ENCODE measurements at places on chromosomes 7 and 10.

DNA sequence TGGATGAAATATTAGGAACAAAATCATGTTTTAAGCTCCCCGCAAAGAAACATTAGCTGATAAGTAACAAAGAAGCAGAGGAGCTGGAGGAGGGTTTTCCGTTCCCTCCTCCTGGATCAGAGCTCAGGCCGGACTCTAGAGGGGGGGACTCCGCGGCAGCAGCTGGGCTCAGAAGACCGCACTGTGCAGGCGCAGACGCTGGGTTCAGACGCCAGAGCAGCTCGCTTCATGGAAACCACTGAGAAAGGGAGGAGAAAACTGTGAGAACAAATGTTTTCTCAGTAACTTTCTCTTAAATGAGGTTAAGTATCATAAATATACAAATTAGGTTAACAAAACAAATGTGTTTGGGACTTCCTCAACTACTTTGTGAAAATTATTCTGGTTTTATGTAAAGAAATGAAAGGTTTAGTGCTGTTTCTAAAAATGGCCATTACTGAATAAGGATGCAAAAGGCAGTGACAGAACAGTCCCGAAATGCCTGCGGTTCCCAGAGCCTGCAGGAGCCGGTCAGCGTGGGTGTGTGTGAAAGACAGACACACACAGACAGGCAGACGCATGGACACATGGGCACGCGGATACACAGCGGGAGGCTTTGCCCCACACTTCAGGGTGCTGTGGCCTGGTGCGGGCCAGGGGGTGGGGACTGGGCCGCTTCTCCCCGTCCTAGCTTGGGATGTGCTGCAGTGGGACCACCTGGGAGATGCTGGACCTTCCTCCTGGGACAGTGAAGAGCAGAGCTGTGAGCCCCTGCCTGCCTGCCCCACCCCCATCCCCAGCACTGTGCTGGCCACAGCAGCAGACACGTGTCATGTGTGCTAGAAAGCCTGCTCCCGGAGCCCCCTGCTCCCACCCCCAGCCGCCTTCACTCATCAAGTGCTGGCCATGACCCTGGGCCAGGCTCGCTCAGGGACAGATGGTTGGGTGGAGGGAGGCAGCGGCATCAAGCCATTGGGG is 20.3 kb upstream of the ADGRA1 start:
- no peak for DNase-seq

GRCh38 chr10:132517951-132518521 is 19.6 kb upstream of the INPP5A start:
- no peak for DNase-seq

- DNase-seq = no peak
These were observed 93.9 kb downstream of the CHN2 start for GRCh38 chr7:29288181-29289091.

- no peak for DNase-seq
These were observed 16.6 kb downstream of the YWHAG start for GRCh38 chr7:76342222-76342621.

- DNase-seq = no peak
These were observed 112.8 kb upstream of the RAB18 start for GRCh38 chr10:27391325-27391724.

DNA sequence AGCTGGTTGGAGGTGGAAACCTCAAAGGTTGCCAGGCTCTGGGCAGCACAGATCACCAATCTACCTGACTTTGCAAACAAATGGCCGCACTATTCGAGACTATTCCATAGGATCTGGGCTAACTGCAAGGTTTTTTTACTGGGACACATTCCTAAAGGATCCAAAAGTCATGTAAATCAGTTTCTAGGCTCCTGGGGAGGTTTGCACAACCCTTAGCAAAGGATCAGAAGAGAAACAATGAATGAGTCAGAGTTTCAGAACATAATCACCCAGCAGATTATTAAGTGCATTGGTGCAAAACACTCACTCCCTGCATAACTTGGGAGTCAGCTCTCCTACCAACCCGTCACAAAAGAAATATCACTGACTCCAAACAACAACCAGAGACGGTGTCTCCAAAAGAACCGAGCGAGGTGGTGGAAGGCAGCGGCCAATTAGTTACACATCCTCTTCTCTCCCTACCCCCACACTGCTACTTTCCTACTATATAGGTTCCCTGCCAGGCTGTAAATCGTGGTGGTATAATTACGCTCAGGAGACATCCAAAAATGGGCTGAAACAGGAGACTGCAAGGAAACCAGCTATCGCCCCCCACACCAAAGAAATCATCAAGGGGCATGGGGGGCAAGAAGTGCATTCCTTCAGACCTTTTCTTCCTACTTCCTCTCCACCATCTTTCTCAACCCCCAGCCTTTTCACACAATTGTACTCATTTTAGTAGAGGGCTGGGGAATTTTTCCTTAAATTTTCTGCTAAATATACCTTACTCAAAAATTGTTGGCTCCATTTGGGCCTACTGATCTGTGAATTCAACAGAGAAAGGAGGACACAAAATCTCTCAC is 3.2 kb downstream of the UBE2H start:
- no peak for DNase-seq

GRCh38 chr7:51012569-51013217 is 230.0 kb upstream of the GRB10 start:
- no peak for DNase-seq

DNA sequence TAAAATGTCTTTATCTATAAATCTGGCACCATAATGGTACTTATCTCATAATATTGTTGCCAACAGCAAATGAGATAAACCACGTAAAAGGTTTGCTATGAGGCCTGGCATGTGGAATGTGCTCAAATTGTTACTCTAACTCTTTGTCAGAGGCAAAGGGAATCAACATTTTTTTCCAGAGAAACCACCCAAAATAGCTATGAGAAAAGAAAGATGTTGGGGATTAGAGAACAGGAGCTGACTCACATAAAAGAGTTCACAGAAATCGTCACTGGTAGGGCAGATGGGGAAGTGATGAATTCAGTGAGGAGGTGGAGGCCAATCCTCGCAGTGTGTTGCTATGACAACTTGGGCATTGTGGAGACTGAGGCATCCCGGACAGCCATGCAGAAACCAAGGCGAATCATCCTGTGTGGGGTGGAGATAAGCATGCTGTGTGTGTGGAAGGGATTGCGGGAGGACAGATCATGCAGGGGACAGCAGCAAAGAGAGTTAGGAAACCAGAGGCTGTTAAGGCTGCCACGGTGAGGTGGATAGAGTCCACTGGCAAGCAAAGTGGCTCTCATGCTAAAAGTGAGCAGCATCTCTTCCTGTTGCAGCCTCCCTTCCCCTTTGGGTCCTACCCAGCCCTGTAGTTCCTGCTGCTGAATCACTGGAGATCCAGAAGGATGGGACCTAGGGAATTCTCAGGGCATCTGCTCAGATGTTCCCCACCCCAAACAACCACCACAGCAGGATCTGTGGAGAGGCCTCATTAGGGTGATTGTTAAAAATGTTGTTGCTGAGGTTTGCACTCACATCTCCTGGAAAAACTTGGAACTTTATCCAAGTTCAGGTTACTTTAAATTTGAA is 103.9 kb downstream of the CUBN start:
- no peak for DNase-seq

GRCh38 chr7:1749351-1749863 is 79.3 kb downstream of the ELFN1 start:
- DNase-seq = no peak

GRCh38 chr7:144936314-144936713 is 100.5 kb upstream of the TPK1 start:
- no peak for DNase-seq

- no peak for DNase-seq
These were observed 347.2 kb upstream of the TPK1 start for GRCh38 chr7:145183069-145183468.

- DNase-seq = no peak
These were observed 14.4 kb downstream of the MYO1G start for GRCh38 chr7:44964384-44964830.

DNA sequence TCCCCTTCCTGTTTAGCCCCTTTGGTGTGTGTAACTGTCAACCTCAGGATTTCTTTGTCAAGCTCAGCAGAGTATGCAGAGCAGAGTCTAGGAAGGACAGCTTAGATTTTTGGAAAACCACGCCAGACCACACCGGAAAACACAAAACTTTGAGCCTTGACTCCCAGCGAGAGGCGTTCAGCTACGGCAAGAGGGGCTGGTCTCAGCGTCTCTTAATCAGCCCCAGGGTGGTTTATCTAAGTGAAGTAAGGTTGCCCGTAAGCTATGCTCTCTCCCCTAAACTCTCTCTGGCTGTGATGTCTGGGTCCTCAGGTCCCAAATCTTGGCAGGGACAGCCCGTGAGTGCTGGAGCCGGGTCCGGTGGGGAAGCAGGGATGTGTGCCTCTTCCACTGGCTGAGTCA is 230.9 kb downstream of the KLF6 start:
- DNase-seq = no peak

DNA sequence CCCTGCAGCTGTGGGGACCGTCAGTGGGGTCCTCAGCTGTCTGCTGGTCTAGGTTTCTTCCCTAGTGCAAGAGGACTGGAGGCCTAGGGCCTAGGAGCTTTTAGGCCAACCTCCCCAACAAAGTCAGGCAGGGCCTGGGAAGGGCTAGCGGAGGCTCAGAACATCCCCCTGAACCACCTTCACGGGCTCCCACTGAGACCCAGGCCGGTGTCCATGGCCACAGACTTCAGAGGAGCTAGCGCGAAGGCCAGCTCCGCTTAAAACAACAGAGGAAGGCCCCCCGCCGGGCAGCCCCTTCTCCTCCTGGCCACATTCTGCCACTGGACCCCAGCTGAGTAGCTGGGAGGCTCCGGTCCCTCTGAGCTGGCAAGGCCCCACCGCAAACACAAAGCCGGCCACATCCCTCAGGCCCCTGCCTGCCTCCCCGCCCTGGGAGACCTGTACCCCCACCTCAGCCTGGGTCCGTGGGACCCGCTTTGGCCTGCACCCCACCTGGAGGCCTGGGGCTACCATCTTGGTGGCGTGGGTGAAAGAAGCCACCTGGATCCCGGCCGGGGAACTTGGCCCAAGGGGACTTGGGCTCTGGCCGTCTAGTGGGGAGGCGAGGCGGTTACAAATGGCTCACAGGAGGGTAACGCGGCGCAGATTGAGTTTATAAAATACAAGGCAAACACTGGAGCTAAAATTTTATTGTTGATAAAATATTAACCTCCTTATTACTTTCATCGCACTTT is 5.4 kb upstream of the UNCX start:
- no peak for DNase-seq

GRCh38 chr7:142833174-142834048 is 21.5 kb upstream of the EPHB6 start:
- DNase-seq = no peak
